H1 (cell line): ENCODE measurements at places on chromosomes 13 and 19. TPM values are rescaled to one million over a fixed set of nuclear protein-coding genes. Genes with fewer than 3 reads are reported as not detected.

DNA sequence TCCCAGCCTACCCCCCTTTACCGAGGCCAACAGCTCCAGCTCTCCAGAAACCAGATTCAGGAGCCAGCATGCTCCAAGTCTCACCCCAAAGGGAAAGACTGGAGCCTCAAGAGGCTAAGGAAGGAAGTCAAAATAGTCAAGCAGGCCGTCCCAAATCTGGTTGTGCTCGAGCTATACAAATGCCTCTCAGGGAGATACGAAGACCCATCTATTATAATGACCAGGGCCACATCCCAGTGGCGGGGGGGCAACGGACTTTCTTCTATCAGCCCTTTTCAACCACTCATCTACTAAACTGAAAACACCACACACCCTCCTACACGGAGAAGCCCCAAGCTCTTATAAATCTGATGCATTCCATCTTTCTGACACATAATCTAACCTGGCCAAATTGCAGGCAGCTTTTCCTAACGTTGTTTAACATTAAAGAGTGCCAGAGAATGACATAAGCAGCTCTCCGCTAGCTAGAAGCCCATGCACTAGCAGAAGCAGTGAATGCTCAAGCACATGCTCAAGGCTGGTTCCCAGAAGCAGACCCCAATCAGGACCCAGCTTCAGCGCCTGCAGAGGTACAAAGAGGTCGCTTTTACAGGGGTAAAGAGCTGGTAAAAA lies 104.6 kb upstream of the ZNF98 start:
- no peak for DNase-seq

DNA sequence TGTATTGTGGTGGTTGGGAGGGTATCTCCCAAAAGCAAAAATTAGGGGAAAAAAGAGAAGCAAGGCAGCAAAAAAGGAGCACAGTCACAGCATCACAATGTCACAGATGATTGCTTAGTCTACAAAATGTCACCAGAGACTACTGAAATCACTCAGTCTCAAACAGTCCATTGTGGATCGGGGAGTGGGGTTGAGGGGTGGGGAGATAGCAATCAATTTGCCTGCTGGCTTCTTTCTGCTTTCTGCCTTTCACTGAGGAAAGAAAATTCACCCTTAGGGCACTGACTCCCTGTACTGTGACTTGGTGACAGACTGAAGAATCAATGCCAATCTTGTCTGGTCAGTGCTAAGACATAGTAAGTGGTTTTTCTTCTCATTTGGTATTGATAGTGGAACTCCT lies 2127.1 kb upstream of the PCDH20 start:
- no peak for DNase-seq

GRCh38 chr13:113373811-113374485 lies 10.0 kb upstream of the GRTP1 start:
- no peak for DNase-seq

- no peak for DNase-seq
Observed at GRCh38 chr19:50003810-50004419, 21.3 kb downstream of the VRK3 start.

- DNase-seq, result peak; percentile 95
Observed at GRCh38 chr13:24540236-24541126, 27.9 kb upstream of the PARP4 start.

DNA sequence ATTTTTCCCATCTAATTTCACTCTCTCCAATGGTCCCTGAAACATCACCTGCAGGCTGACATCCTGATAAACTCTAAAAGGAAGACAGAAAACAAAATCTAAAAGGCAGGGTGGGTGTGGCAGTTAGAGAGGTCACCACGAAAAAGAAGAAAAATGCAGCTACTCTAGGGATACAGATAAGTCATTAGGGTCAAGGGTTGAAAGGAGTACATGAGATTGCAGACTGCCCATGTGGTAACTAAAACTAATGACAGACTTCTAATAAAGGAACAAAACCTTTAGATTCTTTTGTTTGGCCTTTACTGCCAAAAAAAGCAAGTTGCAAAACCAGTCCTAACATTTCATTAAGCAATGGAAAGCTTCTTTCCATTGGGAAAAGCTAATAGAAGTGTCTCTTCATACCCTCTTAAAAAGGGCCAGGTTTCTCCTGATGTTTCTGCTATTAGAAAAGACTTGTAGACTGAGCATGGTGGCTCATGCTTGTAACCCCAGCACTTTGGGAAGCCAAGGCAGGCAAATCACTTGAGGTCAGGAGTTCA lies 31.0 kb downstream of the THSD1 start:
- DNase-seq, result no peak

DNA sequence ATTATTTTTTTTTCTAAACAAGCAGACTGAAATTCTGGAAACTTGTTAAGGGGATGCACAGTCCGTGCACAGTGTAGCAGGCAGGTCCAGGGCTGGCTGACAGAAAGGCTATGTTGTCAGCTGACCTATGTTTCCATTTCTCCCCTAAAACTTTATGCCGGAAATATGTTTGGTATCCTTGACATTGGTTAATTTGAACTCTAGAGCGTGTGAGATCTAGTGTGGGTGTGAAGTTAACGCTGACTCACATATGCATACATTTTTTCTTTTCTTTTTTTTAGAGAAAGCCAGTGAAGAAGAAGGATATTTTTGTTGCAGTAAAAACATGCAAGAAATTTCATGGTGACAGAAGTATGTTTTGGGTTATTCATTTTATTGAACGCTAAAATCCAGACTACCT lies 76.6 kb downstream of the B3GLCT start:
- no peak for DNase-seq

GRCh38 chr19:29308977-29309590 lies 96.1 kb upstream of the UQCRFS1 start:
- DNase-seq, result no peak

VSTM2B gene
- total RNA-seq, result 1.2 and 1.5 TPM in 2 replicates
